ENCODE measurements at places on chromosomes 13 and 19. TPM values are rescaled to one million over a fixed set of nuclear protein-coding genes. Genes with fewer than 3 reads are reported as not detected.

The PRODH2 gene
- not detected for total RNA-seq

The SRRM5 gene
- 0.46 TPM for total RNA-seq

The LRG1 gene
- total RNA-seq: 0.21 TPM

The RFPL4A gene
- not detected for total RNA-seq

The OLFM2 gene
- total RNA-seq: 18.0 TPM

All from kidney epithelial cell (primary cell).